ENCODE measurements at places on chromosomes 7 and 10.

- DNase-seq = no peak
Observed at GRCh38 chr10:44880090-44880715, 30.9 kb upstream of the TMEM72 start.

DNA sequence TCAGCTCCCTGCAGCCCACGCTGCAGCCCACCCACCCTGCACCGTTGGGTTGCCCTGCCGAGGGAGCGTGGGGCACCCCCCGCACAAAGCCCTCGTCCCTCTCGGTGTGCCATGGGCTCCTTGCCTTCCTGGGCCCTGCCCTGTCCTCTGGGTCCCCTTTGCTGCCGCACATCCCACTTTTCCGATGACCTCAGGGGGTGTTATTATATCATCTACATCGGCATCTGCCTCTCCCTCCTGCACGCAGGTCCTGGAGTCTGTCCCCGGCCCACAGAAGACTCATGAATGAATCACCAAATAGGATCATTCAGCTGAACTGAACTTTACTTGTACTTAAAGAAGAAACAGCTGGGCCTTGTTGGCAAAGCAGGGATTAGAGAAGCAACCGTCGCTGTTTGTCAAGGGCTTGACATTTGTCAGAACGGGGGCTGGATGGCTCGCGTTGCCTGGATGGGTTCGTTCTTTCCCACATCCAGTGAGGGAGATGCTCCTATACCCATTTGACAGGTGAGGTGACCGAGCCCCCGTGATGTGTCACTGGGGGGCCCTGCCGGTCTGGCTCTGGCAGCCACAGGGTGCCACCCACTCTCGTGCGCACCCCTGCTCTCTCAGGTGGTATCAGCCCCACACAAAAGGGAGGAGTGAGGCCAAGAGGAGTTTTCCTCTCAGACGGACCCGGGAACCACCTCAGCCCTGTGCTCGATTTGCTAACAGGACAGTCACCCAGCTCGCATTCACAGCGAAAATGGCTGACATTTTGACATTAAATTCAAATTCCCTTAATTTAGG is 58.6 kb upstream of the EBF3 start:
- DNase-seq = peak; percentile 43

- DNase-seq = no peak
Observed at GRCh38 chr10:98567391-98568133, 120.8 kb upstream of the HPS1 start.

GRCh38 chr7:43954524-43955228 is 28.4 kb downstream of the UBE2D4 start:
- peak; percentile 77 for DNase-seq

- DNase-seq = peak; percentile 71
Observed at GRCh38 chr7:5699467-5700384, 81.7 kb downstream of the RNF216 start.

DNA sequence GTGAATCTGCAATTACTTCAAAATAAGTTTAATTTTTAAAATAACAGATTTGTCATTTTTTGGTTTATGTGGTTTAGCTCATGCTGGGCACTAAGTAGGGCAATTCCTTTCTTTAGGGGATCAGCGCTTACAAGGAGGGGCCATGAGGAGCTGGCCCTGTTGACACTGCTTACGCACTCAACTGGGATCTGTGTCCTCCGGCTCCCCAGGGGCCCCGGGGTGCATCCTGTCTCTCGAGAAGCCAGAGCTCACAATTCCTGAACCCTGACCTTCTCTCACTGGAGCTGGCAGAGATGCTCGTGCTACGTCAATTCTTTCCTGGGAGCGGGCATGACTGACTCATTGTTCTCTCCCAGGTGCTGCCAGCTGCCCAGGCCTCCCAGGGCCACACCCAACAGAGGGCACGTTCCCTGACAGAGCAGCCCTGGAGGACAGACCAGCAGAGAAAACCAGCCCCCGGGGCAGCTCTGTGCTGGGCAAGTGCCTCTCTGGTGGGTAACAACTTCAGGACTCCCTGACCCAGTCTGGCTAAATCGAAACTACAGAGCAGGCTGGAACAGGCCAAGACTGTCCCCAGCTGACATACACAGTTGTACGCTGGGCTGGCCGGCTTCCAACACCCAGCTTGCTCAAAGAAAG is 36.8 kb downstream of the CTBP2 start:
- DNase-seq = peak; percentile 74

- peak; percentile 77 for DNase-seq
Observed at GRCh38 chr7:112550468-112551060, 69.8 kb downstream of the LSMEM1 start.

- DNase-seq = no peak
Observed at GRCh38 chr10:124993736-124994451, 52.0 kb downstream of the ZRANB1 start.

GRCh38 chr10:113590581-113590980 is 37.7 kb downstream of the HABP2 start:
- no peak for DNase-seq

- DNase-seq = no peak
Observed at GRCh38 chr10:125193306-125193877, 33.0 kb upstream of the CTBP2 start.

GRCh38 chr7:110977127-110977737 is 113.7 kb upstream of the LRRN3 start:
- DNase-seq = peak; percentile 44

GRCh38 chr7:117408831-117409230 is 18.5 kb downstream of the ASZ1 start:
- DNase-seq = no peak

DNA sequence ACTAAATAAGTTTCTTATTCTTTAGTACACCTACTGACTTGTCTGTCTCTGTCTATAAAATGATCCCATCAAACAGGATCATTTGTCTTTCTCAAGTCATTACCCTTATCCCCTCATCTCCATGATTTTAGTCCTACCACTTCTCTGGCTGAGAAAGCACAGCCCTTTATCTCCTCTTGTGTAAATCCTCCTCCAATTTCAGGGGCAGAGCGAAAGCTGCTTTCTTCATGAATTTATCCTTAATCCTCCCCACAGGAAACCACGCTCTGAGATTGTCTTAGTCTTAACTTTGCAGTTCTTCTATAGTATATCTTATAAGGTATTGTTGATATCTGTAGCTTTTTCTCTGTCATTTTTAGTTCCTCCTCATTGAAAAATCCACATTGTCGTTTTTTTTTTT is 239.7 kb upstream of the PLXDC2 start:
- DNase-seq = no peak

GRCh38 chr7:15402436-15403136 is 159.2 kb downstream of the AGMO start:
- DNase-seq = no peak

- no peak for DNase-seq
Observed at GRCh38 chr10:36494371-36494770, 631.0 kb upstream of the ANKRD30A start.

DNA sequence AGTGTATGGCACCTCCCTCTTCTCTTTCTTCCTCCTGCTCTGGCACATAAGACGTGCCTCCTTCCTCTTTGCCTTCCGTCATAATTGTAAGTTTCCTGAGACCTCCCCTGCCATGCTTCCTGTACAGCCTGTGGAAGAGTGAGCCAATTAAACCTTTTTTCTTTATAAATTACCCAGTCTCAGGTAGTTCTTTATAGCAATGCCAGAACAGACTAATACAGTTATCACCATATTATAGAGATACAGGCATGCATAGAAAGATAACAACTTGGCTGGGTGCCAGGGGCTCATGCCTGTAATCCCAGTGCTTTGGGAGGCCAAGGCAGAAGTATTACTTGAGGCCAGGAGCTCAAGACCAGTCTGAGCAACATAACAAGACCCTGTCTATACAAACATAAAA is 53.2 kb downstream of the GCC1 start:
- no peak for DNase-seq

DNA sequence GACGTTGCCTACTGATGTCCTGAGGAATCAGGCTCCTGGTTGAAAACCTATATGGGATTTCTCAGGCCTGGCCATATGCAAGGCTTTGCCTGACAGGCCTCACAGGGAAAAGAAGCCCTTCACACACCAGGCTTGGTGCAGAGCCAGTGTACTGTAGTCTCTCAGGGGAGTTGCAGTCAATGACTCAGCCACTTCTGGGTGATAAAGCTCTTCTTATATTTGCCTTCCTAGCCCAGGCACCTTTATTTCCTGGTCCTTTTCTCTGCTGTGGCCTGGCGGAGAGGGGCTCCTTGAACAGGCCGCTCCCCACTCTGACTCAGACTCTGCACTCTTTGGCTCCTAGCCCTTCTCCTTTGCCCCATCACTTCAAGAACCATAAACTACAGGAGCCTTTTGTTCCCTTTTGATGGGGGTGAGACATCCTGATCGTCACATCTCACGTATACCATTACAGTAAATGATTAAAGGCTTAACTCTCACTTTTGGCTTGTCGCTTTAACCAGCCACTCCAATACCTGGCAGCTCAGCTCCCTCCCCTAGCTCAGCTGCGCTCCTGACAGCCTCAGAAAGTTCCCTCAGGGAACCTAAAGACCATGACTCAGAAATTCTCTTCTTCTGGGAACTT is 33.5 kb downstream of the DPY19L1 start:
- peak; percentile 87 for DNase-seq

DNA sequence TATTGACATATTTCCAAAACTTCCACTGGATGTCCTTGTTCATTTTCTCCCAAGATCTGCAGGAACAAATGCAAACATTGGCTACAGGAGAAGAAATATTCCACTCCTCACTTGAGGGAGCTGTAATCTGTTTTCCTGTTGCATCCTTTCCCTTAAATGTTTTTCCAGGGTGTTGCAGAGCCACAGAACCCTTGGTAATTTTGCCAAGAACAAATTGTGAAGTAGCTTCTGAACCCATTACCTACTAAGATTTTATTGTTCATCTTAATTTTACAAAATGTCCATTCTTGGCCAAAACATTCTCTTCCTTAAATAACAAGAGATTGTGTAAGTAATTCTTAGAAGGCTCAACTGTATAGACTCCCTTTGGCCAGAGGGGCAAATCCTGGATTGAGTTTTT is 177.0 kb downstream of the GNAT3 start:
- DNase-seq = no peak

- peak; percentile 97 for DNase-seq
Observed at GRCh38 chr7:155230169-155230593, 67.5 kb upstream of the INSIG1 start.

DNA sequence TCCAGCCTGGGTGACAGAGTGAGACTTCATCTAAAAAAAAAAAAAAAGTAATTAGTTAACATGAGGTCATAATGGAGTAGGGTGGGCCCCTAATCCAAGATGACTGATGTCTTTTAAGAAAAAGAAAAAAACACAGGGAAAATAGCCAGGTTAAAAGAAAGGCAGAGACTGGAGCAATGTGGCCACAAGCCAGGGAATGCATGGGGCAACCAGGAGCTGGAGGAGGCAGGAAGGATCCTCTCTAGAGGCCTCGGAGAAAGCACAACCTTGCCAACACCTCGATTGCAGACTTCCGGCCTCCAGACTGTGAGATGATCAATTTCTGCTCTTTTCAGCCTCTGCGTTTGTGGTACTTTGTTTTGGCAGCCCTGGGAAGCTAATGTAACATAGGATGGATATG is 121.5 kb downstream of the ITIH5 start:
- no peak for DNase-seq

GRCh38 chr10:18214691-18215563 is 74.7 kb downstream of the CACNB2 start:
- peak; percentile 81 for DNase-seq

GRCh38 chr10:117137031-117137910 is 799 bp downstream of the VAX1 start:
- DNase-seq = peak; percentile 77

DNA sequence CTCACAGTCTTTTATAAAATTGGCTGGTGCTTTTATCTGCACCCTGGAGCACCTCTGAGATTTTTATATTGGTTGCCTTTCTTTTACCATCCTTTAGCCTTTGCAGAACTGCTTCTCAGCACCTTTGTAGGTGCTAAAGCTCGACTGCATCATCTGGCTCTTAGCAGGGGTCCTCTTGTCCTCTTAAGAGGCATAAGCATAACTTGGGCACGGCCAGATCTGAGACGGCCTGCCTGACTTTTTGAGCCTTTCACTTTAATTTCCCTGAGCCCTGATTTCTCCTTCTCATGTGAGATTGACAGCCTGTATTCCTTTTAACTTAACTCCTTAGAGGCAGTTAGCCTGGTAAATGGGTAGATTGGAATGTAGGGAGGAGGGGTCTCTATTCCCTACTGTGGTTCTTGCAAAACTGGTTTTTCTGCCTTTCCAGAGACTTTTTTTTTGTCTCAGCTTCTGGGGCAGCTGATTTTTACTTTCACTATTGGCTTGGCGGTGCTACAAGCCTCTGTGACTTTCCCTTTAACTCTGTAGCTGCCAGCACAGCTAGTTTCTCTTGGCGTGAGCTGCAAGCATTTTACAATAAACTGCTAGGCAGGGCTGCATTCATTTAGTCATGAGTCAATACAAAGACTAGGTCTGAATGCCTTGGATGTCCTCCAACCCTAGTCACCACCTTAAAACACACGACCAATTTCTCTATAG is 24.0 kb downstream of the ZPBP start:
- DNase-seq = peak; percentile 87

GRCh38 chr7:151060113-151060415 is 675 bp downstream of the SLC4A2 start:
- DNase-seq = no peak

GRCh38 chr10:69483963-69484362 is 32.7 kb downstream of the TSPAN15 start:
- peak; percentile 41 for DNase-seq

- DNase-seq = no peak
Observed at GRCh38 chr7:3240826-3241430, 60.1 kb upstream of the SDK1 start.

DNA sequence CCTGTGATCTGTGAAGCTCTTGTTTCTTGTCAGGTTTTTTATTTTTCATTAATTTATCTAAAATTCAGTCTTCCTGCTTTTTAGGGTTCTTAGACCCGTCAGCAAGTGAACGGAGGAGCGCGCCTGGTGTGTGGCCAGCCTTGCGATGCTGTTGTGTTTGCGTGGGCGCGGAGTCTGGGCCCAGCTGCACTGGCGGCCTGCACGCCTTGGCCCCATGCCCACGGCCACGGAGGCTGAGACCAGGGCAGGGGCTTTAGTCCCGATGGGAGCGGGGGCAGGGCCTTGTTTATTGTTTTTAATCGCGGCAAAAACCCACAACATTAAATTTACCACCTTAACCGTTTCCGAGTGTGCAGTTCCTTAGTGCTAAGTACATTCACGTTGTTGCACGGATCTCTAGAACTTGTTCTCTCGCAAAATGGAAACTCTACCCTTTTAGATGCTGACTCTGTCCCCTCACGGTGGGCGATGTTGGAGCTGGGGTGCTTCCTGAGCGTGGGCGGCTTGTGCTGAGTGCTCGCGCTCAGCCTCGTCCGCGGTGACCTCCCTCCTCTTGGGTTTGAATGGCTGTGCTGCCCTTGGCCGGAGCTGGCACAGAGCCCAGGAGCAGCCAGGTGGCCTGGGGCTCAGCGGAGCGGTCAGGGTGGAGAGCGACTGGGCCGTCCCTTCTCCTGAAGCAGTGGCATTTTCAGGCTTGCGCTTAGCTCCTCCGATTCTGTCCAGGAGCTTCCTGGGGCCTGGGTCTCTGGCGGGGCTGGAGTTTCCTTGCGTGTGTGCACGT is 69.1 kb downstream of the INPP5A start:
- DNase-seq = peak; percentile 35
